KBM-7 (cell line): ENCODE measurements at places on chromosomes 5 and 9.

DNA sequence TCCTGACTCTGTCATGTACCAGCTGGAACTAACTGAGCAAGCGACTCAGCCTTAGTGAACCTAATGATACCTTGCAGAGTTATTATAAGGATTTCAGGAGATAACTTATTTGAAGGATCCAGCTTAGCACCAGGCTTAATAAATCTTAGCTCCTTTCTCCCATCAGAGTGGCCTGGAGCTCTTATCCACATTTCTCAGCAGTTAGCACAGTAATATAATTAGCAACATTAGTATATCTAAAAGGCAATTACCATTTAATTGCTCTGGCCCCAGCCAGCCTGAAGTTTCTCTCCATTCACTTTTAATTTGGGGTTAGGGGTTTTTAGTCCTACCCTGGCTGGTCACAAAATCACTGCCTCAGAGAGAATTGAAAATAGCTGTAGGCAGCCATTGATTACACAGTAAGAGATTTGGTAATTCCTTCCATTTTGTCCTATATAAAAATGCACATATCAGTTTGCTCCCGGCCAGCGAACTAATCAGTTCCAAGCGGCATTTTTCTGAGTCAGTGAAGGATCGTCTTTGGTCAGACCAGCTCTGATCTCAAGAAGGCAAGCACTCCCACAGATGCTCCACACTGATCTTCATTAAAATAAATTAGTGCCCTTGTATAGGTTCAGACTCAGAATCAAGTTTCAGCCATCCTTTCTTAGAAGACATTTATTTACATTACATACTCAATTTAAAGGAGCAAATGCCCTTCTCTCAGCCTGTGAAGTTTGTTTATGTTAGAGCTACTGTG, 56.6 kb downstream of the SNCAIP start:
- DNase-seq, result no peak

- no peak for DNase-seq
Measured at GRCh38 chr5:60743511-60744314, 43.7 kb upstream of the DEPDC1B start.

GRCh38 chr5:174410716-174411478, 313.5 kb upstream of the MSX2 start:
- DNase-seq, result no peak

GRCh38 chr5:36719282-36719681, 112.9 kb downstream of the SLC1A3 start:
- no peak for DNase-seq

DNA sequence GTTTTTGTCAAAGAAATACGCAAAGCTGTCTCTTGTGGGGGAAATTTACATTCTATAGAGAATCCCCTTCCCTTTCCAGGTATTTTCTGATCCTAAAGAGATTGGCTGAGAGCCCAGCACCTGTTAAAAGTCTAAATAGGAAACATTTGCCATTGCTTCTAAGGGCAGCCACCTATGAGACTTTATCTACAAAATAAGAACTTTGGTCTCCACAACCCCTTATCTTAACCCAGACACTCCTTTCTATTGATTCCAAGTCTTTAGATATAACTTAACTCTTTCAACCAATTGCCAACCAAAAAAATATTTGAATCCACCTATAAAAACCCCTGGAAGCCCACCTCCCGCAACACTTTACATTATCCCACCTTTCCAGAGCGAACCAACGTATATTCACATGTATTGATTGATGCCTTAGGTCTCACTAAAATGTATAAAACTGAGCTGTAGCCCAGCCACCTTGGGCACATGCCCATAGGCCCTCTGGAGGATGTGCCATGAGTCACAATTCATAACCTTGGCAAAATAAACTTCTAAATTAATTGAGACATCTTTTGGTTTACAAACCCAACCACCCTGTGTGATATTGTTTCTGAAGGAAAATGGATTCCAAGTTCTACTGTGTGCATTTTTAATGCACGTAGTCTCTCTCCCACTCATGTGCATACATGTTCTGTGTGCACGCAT, 211.4 kb downstream of the GAS1 start:
- DNase-seq, result no peak

DNA sequence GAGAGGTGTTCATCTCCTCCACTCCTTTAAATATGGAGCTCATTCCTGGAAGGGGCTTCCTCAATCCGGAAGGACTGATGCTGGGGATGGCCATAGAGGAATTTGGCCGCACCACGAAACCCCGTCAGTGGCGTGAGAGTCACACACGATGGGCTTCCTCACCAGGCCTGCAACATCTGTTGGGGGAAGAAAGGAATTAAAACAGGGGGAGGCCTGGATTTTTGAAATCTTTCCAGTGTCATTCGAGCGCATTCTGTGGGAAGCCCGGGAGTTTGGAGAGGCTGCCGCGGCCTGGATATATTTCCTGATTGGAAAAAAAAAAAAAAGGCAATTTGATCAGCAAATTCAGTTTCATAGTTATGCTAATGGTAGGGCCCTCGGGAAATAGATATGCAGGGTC, 76.3 kb upstream of the ORM1 start:
- no peak for DNase-seq

DNA sequence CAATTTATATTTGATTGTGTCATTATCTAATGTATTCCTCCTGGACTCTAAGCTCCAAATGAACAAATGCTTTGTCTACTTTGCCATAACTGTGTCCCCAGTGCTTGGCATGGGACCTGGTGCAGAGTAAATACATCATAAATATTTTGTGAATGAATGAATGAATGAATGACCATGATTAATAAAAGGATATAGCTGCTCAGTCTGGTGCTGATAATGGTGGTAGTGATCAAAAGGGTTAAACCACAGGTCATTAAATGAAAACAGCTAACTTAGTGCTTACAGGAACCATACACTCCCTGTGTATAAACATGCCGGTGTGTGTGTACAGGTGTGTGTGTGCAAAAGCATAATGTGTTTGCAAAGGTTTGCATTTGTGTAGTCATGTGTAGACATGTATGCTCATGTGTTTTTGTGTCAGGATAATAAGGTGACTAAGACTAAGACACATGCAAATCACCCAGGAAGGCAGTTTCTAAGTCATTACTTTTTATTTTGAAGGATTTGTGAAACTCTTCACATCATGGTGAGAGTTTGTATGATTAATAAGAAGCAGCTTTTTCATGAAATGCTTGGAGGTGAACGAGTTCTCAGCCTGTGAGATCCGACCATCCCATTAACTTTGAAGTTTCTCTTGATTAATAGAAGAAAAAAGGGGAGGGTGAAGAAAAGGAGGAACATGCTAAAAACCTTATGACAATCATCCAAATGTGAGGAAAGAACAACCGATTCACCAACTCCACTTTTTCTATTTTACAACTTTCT, 24.6 kb downstream of the SPARC start:
- DNase-seq, result no peak

GRCh38 chr5:893711-894110, 1.0 kb downstream of the TRIP13 start:
- no peak for DNase-seq

GRCh38 chr9:136994180-136994887, 2.0 kb downstream of the CLIC3 start:
- no peak for DNase-seq

DNA sequence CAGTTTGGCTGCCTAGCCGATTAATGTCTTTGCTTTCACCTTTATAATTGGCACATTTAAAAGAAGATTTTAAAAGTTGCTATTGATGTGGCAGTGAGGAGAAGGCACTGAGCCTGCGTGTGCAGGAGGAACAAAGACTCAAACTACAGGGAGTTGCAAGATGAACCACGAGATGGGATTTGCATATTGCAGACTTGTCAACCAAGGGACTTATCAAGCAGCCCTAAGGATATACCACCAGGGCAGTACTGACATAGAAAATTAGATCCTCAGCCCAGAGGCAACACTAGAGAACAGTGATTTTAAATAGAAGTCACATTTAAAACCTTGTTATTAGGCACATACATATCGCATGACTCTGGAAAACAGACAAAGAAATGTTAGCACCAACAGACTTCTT, 342.6 kb downstream of the GLIS3 start:
- no peak for DNase-seq

DNA sequence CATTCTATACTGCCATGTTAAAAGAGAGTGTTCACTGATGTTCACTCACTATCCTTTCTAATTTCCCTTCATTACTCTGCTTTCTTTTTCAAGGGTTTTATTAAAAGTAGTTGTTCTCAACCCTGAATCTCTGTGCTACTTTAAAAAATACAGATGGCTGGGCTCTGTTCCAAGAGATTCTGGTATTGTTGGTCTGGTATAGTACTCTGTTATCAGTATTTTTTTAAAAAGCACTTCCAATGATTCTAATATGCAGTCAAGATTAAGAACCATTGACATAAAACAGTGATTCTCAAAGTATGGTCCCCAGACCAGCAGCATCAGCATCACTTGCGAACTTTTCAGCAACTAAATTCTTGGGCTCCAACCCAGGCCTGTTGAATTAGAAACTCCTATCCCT, 77.0 kb upstream of the STARD4 start:
- DNase-seq, result no peak

- no peak for DNase-seq
Measured at GRCh38 chr5:34037726-34038125, 5.3 kb downstream of the C1QTNF3 start.

- DNase-seq, result peak; percentile 71
Measured at GRCh38 chr5:102229685-102230084, 66.4 kb downstream of the SLCO4C1 start.

DNA sequence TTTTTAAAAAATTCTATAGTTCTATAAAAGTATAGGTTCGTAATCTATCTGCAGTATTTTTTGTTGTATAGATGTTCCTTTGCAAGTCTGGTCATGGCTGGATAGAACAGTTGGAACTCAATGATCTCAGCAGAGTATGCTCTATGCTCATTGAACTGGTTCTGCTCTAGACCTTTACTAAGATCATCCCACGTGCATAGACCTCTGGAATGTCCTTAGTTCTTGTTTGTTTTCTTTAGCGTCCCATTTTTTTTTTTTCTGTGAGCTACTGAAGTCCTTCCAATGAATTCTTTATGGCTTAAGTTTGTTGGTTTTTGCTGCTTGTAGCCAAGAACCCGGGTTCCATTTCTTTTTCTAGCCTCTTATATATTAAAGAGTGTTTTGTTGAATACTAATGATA, 3.5 kb downstream of the TMEM38B start:
- DNase-seq, result no peak

DNA sequence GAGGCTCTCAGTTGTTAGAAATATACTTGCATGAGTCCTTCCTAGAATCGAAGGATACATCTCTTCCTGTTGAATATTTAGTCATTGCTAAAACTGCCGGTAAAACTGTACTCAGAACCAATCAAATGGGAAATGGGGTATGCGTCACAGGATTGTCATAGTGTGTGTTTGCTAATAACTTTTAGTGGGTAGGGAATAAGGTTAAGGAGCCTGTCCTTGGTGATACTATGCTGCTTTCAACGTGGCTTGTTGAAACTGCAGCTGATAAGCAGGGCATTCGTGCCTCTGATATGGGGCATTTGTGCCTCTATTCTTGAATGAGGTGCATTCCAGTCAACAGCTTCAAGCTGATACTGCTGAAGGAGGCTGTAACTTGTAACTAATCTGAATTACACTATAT, 26.6 kb downstream of the HABP4 start:
- no peak for DNase-seq

GRCh38 chr5:180632768-180633167, 16.6 kb downstream of the FLT4 start:
- no peak for DNase-seq

DNA sequence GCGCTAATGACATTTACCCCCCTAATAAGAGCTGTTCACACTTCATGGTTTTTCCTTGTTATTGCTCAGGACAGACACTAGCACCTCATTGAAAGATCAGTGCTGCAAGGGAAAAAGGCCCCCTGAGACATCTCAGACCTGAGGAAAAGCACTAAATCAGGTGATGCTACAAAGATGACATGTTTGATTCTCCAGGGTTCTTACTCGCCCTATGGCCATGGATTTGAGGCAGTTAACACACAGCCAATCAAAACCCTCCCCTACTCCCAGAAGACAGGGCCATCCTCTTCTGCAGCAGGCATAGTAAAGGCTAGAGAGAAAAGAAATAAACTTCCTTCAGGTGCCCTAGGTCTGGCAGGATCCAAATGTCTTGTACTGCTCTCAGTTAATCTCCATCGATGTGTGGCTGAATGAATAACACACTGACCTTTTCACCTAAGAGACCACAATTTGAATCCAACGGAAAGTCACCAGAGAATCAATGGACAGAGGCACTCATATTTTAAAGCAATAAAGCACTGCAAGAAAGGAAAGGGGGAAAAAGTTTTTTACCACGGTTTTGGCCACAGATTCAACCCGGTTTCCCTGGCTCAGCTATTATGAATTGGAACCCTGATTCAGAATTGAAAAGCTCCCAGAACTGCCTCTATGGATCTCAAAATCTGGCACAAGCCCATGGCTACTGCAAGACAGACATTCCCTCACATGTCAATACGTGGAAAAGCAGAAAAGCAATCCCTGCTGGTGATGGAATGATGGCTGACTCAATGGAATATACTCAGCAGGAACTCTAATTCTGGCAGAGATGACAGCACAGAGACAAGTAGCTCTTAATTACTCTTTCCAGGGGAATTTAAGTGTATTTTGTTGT, 329.5 kb downstream of the BNC2 start:
- DNase-seq, result no peak

GRCh38 chr5:87770016-87770570, 357.4 kb upstream of the CCNH start:
- DNase-seq, result no peak

- no peak for DNase-seq
Measured at GRCh38 chr9:2526071-2526828, 95.3 kb upstream of the VLDLR start.

- no peak for DNase-seq
Measured at GRCh38 chr9:81575956-81576355, 113.4 kb downstream of the TLE1 start.

DNA sequence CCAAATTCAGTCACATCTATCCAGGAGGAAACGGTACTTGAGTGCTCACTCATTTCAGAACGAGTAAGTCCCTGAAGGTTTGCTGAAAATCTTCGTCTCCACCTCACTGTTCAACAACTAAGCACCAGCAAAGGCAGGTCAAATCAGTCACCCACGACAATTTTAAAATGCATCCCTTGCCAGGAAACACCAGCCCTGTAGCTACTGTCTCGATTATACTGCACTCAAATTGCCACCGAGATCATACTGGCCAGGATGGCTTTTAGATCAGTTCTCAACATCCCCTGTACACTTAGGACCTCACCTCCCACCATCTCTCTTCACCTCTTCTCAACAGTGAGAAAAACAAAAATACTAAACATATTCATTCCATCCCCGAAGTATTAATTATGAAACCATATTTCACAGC, 298.6 kb downstream of the AGTPBP1 start:
- DNase-seq, result no peak
